ENCODE measurements at places on chromosomes 7 and 10.

DNA sequence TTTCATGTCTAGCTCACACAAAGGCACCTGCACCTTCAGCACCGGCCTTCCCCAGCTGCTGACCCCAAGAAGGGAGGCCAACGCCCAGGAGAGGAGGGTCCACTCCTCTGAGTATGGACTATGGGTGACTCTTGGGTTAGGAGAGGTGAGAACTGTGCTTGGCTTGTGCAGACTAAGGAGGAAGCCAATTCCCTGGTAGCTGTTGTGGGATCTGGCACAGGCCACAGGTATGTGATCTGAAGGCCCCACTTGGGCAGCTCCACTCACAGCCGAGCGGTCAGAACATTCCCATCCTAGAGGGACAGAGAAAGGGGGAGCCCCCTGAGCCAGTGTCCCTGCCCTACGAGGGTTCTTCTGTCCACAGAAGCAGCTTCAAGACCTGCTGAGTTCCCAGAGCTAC lies 52.8 kb upstream of the FIGNL1 start:
- DNase-seq: peak; percentile 24

DNA sequence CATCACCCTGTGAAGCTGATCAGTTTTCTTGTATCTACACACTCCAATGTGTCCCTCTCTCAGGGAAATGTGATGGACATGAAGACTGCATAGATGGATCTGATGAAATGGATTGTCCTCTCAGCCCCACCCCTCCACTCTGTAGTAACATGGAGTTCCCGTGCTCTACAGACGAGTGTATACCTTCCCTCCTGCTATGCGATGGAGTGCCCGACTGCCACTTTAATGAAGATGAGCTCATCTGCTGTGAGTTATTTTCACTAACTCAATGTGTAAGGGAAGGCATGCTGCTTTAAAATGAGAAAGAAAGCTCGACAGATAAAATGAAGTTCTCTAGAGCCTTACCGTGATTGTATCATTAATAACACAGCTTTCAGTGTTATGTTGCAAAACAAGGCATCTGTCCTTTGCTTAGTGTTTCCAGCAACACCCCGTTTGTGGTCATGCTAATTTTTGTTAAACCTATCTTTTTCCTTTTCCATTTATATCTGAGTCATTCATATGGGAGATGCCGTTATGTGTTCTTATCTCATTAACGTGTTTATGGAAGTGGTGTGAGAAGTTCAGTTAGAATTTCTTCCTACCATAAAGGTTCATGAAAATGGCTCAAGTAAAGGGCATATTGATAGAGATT lies 220.9 kb upstream of the PLXDC2 start:
- DNase-seq: no peak

DNA sequence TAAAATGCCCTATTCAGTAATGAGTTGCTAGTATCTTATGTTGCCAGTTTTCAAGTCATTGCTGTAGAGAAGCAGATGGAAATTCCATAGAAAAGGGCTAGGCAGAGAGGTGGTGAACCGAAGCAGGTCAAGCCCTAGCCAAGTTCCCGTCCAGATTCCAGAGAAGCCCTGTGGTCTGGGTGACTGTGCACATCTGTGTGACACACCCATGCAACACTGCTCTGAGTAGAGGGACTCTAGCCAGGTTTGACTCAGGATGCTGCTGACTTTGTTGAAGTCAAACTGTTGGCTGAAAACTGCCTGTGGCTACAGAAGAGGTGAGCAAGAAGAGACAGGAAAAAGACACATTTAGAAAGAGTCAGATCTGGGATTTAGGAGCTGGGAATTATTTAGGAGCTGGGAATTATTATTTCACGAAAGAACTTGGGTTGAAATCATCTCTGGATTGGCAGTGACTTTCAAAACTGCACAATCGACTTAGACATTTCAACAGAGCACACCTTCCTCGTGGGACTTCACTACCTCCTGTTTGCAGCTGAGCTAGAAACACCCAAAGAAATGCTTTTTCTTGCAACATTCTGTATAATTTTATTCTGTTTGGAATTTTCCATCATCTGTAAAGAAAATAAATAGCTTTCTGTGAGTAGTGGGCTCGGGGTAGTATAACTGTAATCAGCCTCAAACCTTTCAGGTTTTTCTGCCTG lies 149.1 kb upstream of the PRKCQ start:
- DNase-seq: peak; percentile 57

- DNase-seq: peak; percentile 85
Measured at GRCh38 chr10:97210543-97210960, 24.8 kb upstream of the SLIT1 start.

DNA sequence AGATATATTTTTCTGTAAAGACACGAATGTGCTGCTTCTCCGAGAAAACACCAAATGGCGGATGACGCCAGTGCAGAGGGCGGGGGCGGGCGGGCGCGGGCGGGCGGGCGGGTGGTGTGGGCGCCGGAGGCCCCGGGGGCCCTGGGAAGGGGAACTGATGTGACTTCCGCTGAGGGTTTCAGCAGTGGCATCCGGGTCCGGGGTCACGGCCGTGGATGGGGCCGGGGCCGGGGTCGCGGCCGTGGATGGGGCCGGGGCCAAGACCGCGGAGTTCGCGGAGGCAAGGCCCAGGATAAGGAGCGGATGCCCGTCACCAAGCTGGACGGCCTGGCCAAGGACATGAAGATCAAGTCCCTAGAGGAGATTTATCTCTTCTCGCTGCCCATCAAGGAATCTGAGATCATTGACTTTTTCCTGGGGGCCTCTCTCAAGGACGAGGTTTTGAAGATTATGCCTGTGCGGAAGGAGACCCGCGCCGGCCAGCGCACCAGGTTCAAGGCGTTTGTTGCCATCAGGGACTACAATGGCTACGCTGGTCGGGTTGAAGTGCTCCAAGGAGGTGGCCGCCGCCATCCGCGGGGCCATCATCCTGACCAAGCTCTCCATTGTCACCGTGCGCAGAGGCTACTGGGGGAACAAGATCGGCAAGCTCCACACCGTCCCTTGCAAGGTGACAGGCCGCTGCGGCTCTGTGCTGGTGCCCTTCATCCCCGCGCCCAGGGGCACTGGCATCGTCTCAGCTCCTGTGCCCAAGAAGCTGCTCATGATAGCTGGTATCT lies 20.3 kb upstream of the IGF2BP3 start:
- DNase-seq: peak; percentile 47

DNA sequence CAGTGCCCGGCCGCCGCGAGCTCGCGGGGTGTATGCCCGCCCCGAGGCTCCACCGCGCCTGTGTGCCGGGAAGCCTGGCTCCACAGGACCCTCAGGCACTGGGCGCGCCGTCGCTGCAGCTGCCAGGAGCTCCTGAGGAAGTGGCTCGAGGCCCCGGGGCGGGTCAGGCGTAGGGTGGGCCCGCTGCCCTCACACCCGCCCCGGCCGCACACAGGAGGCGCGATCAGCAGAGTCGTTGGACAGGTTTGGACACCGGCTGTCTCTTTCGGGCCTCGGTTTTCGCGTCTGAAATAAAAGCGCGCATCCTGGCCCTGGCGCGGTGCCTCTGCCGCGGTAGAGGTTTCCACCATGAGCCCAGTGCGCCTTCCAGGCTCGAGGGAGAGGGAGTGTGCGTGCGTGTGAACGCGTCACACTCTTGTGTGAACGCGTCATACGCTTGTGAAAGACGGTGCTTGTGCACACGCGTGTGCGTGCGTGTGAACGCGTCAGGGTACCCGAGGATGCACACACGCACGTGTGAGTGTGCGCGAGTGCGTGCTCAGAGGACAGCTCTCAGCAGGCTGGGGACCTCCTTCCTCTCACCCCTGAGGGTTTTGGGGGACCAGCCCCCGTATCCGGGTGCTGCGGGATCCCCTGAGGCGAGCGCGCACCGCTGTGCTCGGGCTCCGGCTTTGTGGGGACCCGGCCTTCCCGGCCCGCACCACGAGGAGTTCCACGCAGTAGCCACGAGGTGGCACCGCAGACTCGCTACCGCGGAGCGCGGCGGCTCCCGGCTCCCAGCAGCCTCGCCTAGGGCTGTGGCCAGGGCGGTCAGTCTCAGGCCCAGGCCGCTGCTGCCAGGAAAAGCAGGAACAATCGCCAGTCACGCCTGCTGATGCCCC lies 83.8 kb downstream of the BMS1 start:
- peak; percentile 91 for DNase-seq

GRCh38 chr7:66207540-66207939 lies 2.4 kb downstream of the TPST1 start:
- no peak for DNase-seq

DNA sequence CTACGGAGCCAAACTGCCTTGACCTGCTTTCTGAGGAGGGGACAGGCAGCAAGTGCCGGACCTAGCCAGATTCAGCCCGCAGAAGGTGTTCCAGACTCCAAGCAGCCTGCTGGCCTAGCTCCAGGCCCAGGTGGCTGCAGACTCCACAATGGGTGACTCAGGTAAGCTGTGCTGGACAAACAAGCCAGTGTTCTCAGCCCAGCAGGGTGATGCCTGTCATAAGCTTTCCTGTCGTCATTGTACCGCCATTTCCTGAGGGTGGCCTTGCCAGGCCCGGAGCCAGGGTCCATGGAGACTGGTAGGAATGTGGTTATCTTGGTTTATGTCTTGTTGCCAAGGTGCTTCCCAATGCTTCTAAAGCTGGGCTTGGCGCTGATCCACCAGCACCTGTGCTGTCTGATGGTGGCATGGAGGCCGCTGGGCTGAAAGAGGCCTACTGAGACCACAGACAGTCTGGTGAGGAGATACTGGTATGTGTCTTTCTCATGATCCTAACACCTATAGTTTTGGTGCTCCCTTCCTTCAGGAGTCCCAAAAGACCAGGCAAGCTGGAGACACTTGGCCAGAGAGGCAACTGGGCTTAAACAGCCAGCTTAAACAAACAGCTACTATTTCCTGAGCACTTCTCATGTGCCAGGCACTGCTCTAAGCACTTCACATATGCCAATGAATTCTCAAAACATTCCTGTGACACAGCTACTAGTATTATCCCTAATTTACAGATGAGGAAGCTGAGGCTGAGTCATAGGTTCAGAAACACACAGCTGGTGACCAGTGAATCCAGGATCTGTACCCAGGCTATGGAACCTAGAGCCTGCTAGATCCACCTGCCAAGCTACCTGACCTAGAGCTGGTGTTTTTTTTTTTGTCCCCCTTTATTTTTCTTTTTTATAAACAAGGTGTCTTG lies 42.0 kb downstream of the ZC3HC1 start:
- peak; percentile 19 for DNase-seq

DNA sequence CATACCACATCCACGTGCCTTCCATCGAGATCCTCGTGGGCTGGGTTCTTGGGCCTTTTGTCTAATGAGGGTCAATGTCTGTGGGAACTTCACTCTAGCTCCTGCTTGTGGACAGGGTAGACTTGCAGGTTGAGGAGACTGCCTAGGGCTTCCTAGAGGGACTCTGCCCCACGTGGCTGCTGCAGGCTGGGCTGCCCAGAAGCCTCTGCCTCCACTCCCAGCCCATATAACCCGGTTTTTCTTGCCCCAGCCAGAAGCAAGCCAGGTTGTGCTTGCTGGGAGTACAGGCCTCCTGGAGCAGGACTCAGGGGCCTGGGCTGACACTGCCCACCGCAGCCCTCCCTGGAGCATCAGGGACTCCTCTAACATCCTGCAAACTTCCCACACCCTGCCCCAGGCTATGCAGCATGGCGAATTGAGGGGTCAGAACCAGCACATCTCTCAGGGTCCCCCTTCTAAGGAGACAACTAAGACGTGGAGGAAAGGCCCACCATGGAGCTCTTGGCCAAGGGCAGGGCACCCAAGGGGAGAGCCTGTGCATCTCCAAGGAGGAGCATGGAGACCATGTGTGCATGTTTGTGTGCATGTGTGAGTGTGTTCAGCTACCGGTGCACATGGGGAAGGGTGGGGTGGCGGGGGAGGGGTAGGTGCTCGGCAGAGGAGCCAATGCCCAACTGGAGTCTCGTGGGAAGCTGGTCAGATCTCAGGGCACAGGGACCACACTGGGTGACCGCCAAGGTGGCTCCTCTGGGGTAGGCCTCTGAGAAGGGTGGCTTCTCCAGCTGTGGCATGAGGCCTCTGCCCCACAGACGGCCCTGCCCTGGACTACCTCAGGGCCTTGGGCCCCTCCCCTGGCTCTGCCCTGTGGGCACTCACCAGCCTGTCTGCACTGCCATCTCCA lies 62.6 kb downstream of the RASGEF1A start:
- DNase-seq: no peak

GRCh38 chr7:127950233-127950935 lies 80.9 kb downstream of the LRRC4 start:
- DNase-seq: no peak

DNA sequence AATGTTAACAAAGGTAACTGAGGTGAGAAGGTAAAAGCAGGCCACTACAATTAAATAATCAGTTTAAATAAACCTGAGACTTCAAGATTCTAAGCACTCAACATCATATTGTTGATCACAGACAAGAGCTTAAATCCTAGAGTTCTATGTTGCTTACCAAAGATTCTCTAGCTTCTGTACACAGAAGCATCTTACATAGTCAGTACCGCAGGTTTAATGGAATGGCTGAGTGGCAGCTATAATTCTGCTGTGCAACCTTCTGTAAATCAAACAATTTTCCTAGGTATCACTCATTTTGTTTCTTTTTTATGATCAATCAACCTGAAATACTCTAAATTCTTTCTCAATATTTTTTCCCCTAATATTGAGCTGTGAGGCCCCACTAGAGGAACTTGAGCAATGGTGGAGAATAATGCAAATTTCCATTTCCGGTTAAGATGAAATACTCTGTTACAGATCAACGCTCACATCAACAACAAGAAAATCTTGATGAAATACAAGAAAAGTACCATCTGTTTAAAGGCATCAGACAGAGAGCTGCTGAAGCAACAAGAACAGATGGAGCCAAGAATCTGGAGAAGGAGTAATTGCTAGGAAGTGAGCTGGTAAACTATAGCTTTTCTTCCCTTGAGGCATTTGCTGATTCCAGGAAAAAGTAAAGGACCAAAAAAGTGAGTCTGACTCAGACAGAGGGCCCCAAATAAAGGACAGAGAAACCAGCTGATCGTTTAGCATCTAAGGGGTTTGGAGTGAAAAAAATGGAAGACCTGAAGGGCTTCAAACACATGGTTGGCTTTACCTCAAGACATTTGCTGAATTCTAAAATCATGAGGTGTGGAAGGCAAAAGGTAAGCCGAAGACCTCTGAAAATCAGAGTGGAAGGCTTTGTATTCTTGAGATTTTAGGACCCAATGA lies 22.6 kb downstream of the PNPLA8 start:
- peak; percentile 81 for DNase-seq

- peak; percentile 33 for DNase-seq
Measured at GRCh38 chr7:40793132-40793531, 658.3 kb downstream of the SUGCT start.

DNA sequence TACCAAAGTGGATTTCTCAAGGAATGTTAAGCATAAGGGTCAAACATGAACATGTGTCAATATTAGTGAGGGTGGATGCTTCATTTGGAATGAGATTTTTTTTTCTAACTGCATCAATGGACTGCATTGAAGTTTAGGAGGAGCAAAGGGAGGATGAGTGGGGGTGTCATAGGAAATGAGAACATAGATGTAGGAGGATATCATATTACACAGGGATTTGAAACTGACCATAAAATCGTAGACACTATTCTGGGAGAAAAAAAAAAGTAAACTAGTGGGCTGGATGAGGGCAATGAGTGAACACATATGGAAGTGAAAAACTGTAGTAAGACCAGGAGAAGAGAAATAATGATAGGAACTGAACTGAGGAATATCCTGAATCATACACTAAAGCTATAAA lies 109.4 kb downstream of the SEMA3A start:
- DNase-seq: peak; percentile 24
